Neural progenitor cell (in vitro differentiated cells): ENCODE measurements at places on chromosomes 4 and X. TPM values are rescaled to one million over a fixed set of nuclear protein-coding genes. Genes with fewer than 3 reads are reported as not detected.

- no peak for DNase-seq
Measured at GRCh38 chrX:30005813-30006212, 209.6 kb upstream of the MAGEB2 start.

The PNMA3 gene
- 2.9 and 3.1 TPM in 2 replicates for total RNA-seq

GRCh38 chrX:142483965-142484364, 278.9 kb upstream of the MAGEC2 start:
- no peak for DNase-seq

- peak; percentile 1 for DNase-seq
Measured at GRCh38 chrX:78997870-78998558, 52.8 kb downstream of the P2RY10 start.

DNA sequence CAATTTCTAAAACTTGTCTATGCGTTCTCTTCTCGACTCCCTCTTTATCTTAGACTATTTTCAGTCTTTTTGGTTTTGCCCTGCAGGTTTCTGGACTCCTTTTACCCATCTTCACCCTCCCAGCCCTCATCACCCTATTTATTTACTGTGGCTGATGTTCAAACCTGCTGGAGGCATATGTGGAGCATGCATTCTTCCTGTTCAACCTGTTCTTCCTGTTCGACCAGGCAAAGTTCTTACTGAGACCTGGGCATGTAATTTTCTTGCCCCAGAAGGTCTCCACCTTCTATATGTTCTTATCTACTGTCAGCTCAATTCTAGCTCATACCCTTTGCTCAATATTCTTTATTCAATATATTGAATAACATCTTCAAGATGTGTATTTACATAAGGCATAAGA, 69.4 kb upstream of the AGA start:
- DNase-seq, result no peak

DNA sequence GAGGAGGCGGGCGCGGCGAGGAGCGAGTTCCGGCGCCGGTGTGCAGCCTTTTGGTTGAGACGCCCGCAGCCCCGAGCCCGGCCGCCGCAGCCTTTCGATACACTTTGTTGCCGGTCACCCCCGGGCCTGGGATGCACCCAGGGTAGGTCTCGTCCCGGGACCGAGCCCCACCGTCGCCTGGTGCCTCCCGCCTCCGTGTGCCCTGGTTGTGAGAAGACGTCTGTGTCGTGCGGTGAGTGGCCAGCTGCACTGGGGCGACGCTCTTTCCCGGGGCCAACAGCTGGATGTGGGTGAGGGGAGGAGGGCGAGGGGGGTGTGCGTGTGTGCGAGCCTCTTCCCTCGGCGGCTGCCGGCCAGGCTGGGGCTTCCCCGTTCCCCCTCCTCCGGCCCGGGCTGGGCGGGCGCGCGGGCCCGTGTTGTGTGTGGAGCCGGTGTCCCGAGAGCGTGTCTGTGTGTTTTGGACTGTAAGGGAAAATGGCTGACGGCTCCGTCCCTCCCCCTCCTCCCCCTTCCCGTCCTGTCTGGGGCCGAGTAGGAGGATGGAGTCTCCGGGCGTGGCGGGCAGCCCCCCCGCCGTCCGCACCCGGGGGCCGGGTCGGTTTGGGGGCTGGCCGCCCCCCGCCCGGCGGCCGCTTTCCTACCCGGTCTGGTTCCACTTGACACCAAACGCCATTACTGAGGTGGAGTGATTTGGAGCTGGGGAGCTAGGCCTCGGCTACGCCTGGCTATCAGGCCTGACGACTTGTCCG, 807 bp downstream of the USP9X start:
- peak; percentile 60 for DNase-seq

The PRDM8 gene
- total RNA-seq, result 0.03 TPM in 1 of 2 replicates, not detected in the other

- DNase-seq, result no peak
Measured at GRCh38 chr4:14916554-14917297, 85.6 kb upstream of the CPEB2 start.

DNA sequence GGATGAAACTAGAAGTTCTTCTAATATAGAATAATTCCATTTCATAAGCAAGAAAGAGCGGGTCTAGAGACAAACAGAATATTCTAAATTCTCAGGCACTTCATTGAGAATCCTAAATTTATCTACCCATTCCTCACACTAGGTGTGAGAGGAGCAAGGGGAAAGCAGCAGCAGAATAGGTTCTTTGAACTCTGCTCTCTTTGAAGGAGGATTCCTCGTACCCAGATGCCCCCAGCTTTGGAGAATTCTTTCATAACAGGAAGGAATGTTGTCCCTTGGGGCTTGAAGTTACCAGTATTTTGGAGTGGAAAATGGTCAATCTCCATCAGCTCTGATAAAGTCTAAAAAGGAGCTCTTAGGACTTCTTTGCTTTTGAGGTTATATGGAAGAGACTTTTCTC, 59.7 kb upstream of the RASGEF1B start:
- DNase-seq, result no peak

The CPXCR1 gene
- not detected in 2 replicates for total RNA-seq

DNA sequence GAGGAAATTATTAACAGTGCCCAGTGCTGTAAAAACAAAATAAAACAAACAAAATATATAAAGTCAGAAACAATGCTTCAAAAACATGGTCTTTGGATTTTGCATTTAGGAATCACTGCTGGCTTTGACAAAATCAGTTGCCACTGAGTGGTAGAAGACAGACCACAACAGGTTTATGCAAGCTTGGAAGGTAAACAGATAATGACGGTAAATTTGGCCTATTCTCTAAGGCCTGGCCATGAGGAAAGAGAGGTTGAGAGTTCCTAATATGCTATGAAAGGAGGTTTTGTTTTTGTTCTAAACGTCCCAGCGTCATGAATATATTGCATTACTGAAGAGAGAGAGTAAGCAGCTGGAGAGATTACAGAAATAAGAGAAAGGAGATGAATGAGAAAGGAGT, 629.4 kb downstream of the STPG2 start:
- no peak for DNase-seq

- no peak for DNase-seq
Measured at GRCh38 chr4:121139533-121140222, 24.4 kb downstream of the TNIP3 start.

DNA sequence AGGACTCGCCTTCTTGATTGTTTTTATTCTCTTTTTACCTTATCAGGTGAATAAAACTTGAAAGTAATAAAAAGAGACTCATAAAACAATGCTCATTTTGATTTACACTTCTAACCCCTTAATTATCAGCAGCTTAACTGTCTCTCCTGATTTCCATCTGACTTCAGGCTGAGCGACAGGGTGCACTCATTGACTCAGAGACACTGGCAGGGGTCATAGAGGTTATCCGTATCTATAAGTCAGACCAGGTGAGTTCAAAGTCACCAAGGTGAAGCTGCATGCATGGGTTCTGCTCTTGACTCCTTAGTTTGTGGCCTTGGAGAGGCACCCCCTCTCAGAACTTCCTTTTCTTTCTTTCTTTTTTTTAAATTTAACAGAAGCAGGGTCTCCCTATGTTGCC, 116.4 kb upstream of the SLC34A2 start:
- no peak for DNase-seq

The RENBP gene
- total RNA-seq, result 5.4 and 9.3 TPM in 2 replicates

DNA sequence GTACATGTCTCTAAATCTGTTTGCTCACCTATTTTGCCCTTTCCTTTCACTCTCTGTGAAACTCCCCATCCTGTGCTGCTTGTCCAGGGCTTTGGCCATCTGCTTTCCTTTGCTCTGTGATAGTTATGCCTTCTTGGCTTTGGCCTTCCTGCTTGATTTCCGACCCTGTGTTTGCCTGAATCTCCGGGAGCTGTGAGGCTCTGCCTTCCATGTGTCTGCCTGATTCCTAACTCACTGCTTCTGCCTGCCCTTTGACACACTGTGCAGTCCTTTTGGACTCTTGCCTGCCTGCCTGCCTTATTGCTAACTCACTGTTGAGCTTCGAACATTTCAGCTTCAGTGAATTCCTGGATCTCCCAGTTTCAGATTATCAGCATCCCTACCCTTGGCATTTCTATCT, 143.1 kb downstream of the C4orf33 start:
- no peak for DNase-seq

The STEEP1 gene
- total RNA-seq, result 34.7 and 53.5 TPM in 2 replicates

GRCh38 chrX:124015721-124016120, 54.2 kb downstream of the STAG2 start:
- DNase-seq, result no peak

DNA sequence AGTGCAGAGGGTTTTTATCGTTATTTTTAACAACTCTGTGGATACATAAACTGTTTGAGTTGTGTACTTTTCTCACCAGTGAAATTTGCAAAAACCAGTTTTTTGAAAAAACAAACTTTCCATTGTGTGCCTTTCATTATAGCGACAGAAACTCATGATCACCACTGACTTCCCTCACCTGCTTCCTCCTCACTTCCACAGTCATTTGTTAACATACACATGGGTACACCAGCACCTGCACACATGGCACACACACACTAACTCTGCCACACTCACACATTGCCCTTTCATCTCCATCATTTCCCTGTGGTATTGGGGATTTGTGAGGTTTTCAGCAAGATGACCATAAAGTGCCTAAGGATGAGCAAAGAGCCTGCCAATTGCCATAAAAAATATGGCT, 20.6 kb downstream of the CLDN22 start:
- no peak for DNase-seq

GRCh38 chr4:81038636-81039350, 8.3 kb downstream of the BMP3 start:
- no peak for DNase-seq

DNA sequence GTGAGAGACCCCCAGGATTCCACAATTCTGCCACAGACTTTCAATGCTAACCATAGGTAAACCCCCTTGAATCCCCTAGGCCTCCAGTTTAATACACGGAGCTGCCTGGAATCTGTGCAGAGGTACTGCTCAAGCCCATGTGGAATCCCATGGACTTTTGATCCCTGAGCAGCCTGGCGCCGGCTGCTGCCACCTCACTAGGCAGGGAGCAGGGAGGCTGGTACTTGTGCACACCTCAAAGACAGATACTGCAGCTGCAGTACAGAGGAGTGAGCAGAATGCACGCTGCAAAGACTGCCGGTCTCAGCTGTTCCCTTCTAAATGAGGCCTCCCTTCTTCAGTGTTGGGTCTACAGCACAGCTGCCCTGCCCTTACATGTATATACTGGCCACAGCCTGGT, 79.4 kb downstream of the RPS6KA6 start:
- no peak for DNase-seq

The SPP1 gene
- 0.54 and 1.1 TPM in 2 replicates for total RNA-seq

DNA sequence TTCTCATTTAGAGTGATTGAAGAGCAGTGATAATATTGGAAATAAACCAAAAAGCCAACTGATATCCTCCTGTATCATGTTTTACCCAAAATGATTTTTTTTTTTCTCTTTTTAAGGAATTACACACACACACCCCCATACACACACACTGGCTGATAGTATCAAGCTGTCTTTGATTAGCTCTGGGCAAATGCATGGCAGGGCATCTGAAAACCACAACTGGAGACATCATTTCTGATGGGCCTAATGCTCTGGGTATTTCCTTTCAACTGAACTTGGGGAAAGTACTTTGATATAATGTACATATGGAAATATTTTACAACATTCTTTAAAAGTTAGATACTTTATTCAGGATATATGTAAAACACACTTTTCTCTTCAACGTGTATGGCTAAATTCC, 14.2 kb upstream of the OSTC start:
- DNase-seq, result no peak

The NXF3 gene
- total RNA-seq, result not detected in 2 replicates

DNA sequence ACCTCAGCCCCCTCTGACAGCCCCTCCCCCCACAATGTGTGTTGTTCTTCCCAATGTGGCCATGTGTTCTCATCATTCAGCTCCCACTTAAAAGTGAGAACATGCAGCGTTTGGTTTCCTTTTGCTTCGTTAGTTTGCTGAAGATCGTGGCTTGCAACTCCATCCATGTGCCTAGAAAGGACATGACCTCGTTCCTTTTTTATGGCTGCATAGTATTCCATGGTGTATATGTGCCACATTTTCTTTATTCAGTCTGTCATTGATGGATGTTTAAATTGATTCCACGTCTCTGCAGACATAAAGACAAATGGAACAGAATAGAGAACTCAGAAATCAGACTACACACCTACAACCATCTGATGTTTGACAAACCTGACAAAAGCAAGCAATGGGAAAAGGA, 46.0 kb downstream of the ARX start:
- DNase-seq, result no peak

- no peak for DNase-seq
Measured at GRCh38 chr4:141329174-141329569, 108.5 kb downstream of the ZNF330 start.

DNA sequence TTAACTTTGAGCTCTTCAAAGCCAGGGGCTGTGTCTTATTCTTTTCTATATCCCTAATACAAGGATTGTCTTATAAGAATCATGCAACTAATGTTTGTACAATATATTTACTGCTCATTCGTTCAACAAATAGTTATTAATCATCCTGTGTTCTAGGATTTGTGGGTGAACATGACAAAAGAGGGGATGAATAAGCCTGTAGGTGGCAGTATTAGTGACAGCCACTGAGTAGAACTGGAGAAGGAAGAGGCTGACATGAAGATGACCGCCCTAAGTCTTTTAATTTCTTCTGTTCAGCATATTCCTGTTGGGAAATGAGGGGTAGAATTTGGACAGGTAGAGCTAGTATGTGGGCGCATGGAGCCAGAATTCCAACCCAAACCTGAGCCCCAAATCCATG, 11.9 kb upstream of the LINC00632 start:
- DNase-seq, result no peak

DNA sequence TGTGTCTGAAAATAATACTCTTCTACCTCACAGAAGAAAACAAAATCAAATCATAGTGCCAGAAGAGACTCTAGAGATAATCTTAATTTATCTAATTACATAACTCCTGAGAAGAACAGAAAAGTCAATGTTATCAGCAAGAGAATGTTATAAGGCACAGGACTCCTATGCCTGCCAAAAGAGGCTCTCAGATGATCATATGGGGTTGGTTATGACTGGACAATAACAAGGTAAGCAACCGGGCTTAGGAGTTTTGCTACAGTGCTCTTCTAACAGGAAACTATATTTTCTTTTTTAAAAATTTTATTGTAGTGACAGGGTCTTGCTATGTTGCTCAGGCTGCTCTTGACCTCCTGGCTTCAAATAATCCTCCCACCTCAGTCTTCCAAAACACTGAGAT, 3.5 kb upstream of the C4orf17 start:
- no peak for DNase-seq
